ENCODE measurements at places on chromosomes 7 and 10.

- no peak for DNase-seq
Observed at GRCh38 chr7:94173436-94173835, 169.3 kb upstream of the BET1 start.

DNA sequence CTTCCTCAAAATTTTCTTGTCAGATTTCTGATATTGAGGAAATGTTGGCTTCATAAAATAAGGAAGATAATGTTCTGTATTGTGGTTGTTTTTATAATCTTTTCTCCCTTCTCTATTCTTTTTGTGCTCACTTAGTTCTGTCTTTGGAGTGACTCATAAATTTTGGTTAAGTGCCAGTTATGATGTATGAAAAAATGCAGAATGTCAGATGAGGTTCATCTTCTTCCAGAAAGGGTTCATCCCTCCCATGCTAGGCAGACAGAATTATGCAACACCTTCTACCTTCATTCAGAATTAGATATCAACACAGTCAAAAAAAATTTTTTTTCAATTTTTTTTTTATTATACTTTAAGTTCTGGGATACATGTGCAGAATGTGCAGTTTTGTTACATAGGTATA lies 36.6 kb upstream of the CYP2C19 start:
- DNase-seq, result no peak

DNA sequence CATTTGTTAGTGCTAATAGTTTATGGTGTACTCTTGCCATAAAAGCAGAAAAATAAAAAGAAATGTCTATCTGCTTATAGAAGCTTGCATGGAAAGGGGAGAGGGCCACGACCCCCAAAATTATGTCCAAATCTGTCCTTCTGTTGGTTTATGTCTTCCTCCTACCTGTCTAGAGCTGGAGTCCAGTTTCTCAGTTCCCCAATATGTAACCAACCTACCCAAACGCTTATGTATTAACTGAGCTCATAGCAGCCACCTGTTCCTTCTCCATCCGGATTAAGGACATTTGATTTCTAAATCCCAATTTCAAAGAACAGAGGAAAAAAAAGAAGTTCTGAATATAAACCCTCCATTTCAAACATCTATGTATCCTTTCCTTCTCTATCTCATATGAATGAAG lies 30.3 kb upstream of the TPK1 start:
- no peak for DNase-seq

- no peak for DNase-seq
Observed at GRCh38 chr7:20217193-20217948, at the start of gene MACC1. TSS of gene MACC1 (minus strand) at chr7:20217384. CDS start at chr7:20161862, 55,522 bp downstream.

DNA sequence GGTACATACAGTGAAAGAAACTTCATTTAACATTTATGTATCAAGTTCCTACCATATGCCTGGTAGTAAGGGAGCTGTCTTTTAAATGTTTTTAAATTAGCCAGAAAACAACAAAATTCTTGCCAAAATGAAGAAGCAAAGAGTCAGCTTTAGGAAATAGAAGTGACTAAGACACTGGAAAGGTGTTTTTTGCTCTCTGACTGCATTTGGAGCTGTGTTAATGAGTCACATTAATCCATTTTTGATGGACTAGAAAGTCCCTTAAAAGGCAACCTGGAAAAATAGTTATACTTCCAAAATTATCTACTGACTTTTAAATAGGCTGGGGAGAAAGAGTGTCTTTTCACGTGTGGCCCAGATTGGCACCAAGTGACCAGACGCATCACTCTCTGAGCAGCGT lies 3.9 kb upstream of the COL17A1 start:
- no peak for DNase-seq

GRCh38 chr10:94077042-94077441 lies 83.3 kb downstream of the PLCE1 start:
- no peak for DNase-seq

DNA sequence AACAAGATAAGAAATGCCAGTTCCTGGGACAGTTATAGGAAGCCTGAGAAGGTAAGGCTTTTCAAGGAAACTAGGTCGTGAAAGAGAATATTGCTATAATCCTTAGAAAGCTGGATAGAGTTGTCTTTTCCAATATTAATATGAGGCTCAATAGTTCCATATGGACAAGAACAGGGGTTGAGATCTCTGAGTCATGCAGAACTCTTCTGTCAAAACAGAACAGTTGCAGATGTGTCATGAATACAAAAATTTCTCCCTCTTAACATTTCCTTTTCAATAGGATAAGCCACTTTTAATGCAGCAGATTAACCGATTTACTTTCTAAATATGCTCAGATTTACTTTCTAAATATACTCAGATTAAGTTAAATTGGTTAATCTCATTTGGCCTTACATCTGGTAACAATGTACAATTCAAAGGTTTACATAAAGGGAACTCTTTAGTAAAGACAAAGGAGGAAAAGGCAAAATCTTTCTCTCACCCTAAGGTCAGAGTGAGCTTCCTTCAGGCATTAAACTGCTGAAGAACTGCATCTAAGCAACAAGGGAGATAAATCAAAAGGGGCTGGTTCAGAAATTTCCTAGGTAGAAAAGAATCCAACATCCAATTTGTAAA lies 104.7 kb upstream of the PCDH15 start:
- no peak for DNase-seq

- no peak for DNase-seq
Observed at GRCh38 chr7:151542606-151543130, 23.0 kb upstream of the RHEB start.

GRCh38 chr7:4170997-4171786 lies 510.9 kb upstream of the FOXK1 start:
- no peak for DNase-seq

DNA sequence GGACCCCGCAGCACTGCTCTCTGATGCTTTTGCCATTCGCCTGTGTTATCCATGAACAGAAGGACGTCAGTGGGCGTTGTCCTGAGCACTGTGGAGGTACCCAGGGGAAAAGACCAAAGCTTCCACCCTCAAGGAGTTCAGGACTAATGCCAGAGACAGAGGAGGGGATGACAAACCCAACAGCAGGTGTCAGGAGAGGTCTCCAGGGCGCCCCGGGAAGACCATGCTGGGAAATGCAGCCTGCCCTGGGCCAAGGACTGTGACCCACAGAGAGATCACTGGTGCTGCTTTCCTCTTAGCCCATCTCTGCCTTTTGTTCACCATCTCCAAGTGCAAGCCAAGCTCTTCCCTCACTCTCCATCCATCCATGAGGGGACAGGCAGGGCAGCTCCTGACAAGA lies 166.8 kb upstream of the PFKP start:
- no peak for DNase-seq

All from glutamatergic neuron (in vitro differentiated cells).